Activated CD8-positive, alpha-beta memory T cell treated with anti-CD3 and anti-CD28 coated beads for 48 hours (primary cell): ENCODE measurements at places on chromosomes 5 and 9.

GRCh38 chr5:154868702-154869101, 10.3 kb downstream of the CNOT8 start:
- no peak for DNase-seq

DNA sequence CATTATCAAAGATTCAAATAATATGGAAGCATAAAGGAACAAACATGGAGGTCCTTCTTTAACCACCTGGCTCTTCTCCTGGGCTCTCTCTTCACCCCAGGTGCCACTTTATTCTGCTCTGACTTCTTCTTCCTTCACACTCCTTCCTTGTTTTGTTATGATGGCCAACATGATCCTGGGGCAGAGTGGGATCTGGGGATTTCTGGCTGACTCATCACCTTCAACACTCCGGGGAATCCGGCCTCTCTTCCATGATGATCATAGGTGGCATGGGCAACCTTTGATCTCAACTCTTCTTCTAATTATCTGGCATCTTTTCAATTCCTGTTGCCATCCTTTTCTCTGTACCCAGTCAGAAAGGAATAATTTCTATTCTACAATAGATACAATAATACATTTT, 62.1 kb upstream of the TRPC7 start:
- DNase-seq: no peak

- DNase-seq: no peak
These were observed 286.0 kb upstream of the TUSC1 start for GRCh38 chr9:25964239-25964638.

DNA sequence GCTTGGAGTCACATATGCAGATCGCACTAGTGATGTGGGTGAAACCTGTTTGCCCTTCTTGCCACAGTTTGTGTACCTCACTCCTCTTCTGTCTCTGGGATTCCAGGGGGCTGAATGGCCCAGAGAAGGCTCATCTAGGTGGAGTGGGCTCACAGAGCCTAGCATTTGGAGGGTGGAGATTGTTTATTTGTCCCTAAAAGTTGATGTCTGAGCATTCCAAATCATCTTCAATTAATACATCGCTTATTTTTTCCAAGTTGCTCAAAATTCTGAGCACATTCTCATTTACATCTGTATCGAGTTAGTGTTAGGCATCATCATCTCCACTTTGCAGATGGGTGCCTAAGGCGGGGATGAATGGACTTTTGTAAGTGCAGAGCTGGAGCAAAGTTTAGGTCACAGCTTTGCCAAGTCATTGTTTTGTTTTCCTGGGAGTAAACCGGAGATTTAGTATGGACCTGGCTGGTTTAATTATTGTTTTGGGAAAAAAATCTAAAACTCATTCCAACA, 2.0 kb downstream of the ABL1 start:
- DNase-seq: no peak

- no peak for DNase-seq
These were observed 5.9 kb downstream of the MATR3 start for GRCh38 chr5:139299486-139299885.

DNA sequence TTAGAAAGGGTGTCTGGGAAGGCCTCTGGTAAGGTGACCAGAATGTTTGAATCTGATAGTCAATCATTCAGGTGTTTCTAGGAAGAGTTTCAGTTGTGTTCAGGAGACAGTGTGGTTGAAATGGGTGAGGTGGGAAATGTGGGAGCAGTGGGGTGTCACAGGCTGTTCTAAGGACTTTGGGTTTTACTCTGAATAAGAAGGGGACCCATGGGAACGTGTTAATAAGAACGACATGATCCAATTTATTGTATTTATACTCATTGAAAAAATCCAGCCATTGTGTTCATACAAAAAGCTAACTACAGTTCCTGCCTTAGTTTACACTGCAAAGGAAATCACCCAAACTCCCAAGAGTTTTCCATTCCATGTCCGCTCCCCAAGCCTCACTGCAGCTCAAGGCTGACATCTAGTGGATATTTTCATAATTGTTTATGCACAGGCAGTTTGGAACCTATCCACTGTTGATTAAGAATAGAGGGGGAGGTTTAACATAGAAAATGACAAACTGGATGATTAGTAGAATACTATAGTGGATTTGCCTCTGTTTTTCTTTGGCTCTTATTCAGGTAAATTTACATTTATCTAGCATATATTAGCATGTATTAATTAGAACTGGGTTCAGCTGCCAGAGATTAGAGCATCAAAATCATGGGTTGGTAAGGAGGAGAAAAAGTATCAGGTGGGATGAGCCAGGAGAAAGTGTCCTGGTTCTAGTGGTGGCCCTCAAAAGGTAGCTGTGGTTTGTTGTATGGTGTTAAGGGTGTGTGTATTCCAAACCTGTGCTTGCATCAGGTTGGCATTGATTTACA, 17.7 kb downstream of the CAVIN4 start:
- no peak for DNase-seq

DNA sequence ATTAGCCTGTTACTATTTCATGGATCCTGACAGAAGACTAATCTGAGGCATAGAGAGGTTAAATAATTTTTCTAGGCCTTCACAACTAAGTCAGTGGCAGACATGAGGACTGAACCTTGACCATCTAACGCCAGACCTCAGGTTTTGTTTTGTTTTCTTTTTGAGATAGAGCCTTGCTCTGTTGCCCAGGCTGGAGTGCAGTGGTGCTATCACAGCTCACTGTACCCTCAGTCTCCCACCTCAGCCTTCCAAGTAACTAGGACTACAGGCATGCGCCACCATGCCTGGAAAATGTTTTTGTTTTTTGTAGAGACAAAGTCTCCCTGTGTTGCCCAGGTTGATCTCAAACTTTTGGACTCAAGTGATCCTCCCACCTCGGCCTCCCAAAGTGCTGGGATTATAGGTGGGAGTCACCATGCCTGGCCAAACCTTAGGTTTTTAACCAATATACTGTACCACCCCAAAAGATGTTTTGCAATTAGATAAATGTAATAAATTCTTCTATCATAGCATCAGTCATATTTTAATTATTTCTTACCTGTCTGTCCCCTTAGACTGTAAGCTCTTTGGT, 35.4 kb downstream of the ERCC6L2 start:
- DNase-seq: no peak

- DNase-seq: no peak
These were observed 47.7 kb downstream of the NSUN2 start for GRCh38 chr5:6585168-6585567.
